ENCODE measurements at places on chromosomes 5 and 9.

DNA sequence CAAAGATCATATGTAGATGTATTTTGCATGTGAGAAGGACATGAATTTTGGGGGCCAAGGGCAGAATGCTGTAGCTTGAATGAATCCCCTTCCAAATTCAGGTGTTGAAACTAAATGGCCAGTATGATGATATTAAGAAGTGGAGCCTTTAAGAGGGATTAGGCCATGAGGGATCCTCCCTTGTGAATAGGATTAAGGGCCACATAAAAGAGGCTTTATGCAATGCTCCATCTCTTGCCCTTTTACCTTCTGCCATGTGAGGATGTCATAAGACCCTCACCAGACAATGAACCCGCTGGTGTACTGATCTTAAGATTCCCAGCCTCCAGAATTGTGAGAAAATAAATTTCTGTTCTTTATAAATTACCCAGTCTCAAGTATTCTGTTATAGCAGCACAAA, 206.1 kb downstream of the YTHDC2 start:
- DNase-seq, result no peak

DNA sequence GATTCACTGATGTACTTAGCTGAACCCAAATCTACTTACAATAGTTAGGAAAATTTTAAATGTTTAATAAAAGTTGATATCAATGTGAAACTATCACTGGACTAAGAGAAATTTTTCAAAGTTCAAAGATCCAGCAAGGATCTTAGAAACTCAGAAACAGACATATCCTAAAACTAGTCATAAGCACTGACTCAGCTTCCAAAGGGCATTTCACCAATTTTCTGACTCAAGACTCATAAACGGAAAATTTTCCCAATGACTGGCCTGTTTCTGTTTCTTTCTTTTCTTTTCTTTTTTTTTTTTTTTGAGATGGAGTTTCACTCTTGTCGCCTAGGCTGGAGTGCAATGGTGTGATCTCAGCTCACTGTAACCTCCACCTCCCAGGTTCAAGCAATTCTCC, 66.6 kb downstream of the CDC14B start:
- DNase-seq, result peak; percentile 74

- no peak for DNase-seq
These were observed 63.7 kb upstream of the ALDH1B1 start for GRCh38 chr9:38328765-38329164.

DNA sequence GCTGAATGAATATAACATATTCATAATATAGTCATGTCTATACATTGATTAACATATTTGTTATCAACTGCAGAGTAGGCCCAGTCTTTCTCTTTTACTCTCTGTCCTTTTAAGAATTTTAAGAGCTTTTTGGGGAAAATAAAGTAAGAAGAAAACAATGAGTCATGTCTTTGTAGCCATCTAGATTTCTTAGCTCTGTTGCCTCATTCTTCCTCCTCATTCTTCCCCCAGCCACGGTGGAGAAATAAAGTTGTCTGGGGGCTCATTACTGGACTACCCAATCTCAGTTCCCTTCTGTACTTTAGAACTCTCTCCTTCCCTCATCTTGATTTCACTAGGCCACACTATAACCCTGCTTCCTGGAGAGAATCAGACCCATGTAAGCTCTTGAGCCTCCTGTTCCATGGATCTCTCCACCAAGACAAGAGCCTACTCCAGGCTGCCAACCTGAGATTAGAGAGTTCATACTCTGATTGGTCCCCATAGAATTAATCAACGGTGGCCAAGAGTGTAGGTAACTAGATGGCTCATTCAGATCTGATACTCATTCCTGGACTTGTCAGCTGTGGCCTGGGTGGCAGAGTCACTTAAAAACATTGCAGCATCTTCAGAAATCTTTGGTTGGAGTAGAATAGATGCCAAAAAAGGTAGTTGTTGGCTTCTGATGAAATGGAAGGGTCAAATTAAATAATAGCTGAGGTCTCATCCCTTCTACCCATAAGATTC, 44.2 kb downstream of the ITGA1 start:
- peak; percentile 44 for DNase-seq

GRCh38 chr5:88689668-88690408, 193.1 kb downstream of the MEF2C start:
- DNase-seq, result no peak
